ENCODE measurements at places on chromosomes 5 and 9. TPM values are rescaled to one million over a fixed set of nuclear protein-coding genes. Genes with fewer than 3 reads are reported as not detected.
A peak's percentile ranks its signal among the peaks of the same experiment; 100 is the strongest.

Gene LIX1
- total RNA-seq: not detected

Gene VLDLR
- total RNA-seq: 28.7 TPM

Gene NIPAL4
- not detected for total RNA-seq

Gene NEUROG1
- total RNA-seq: not detected

Gene GFI1B
- not detected for total RNA-seq

Gene FBP1
- not detected for total RNA-seq

Gene INSL6
- total RNA-seq: not detected

Gene CCL19
- not detected for total RNA-seq

Gene OR1J2
- total RNA-seq: not detected

Gene NR5A1
- total RNA-seq: not detected

Gene ADAMTS12
- total RNA-seq: 10.1 TPM

Gene SHB
- total RNA-seq: 9.9 TPM

DNA sequence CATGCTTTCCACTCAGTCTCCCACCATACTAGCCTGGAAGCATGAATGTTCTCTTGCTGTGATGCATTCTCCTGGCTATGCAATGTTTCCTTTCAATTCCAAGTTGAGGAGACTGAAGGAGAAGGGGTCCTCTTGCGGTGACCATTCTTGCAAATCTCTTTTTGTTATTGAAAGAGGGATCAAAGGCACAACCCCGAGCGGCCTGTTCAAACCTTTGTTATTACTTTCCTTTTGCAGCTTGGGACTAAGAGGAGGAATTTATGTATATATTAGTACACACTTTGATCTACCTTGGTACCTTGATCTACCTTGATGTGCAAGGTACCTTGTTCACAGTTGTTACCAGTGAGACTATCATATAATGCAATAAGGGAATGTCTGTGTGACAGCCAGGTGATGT lies 147.3 kb downstream of the KCTD16 start:
- no peak for DNase-seq

GRCh38 chr5:173753307-173754168 lies 134.6 kb upstream of the CPEB4 start:
- no peak for DNase-seq

GRCh38 chr9:135294836-135295235 lies 184.7 kb upstream of the PPP1R26 start:
- no peak for DNase-seq

DNA sequence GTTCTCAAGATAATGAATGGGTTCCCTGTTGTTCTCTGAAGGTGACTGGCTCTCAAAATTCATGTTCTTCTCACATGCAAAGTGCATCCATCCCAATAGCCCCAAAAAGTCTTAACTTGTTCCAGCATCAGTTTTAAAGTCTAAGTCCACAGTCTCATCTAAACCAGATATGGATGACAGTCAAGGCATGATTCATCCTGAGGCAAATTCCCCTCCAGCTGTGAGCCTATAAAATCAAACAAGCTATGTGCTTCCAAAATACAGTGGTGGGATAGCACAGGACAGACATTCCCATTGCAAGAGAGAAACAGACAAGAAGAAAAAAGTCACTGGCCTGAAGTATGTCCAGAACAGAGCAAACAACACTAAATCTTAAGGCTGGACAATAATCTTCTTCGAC lies 25.4 kb downstream of the FBXO10 start:
- DNase-seq: peak; percentile 25

- no peak for DNase-seq
Measured at GRCh38 chr5:142878638-142879037, 108.5 kb downstream of the ARHGAP26 start.

DNA sequence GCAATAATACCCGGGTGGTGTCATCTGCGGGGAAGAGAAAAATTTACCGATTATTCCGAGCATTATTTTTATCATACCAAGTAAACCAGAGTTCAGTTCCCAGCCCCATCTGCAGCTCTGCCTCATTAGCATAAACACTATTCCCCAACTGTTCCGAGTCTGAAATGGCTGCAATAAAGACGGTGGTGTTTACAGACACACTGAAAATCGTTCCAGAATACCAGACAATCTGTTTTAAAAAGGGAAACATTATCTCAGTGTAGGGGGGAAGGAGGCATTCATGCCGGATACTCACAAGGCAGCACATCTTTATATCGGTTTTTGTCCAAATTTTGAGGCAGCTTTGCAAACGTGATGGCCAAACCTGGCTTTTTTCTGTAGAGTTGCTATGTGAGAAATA lies 70.3 kb upstream of the EPB41L4B start:
- DNase-seq: no peak

GRCh38 chr9:96638606-96639364 lies 16.3 kb downstream of the PRXL2C start:
- peak; percentile 38 for DNase-seq

GRCh38 chr9:123026425-123026824 lies 7.0 kb upstream of the GPR21 start:
- DNase-seq: no peak

DNA sequence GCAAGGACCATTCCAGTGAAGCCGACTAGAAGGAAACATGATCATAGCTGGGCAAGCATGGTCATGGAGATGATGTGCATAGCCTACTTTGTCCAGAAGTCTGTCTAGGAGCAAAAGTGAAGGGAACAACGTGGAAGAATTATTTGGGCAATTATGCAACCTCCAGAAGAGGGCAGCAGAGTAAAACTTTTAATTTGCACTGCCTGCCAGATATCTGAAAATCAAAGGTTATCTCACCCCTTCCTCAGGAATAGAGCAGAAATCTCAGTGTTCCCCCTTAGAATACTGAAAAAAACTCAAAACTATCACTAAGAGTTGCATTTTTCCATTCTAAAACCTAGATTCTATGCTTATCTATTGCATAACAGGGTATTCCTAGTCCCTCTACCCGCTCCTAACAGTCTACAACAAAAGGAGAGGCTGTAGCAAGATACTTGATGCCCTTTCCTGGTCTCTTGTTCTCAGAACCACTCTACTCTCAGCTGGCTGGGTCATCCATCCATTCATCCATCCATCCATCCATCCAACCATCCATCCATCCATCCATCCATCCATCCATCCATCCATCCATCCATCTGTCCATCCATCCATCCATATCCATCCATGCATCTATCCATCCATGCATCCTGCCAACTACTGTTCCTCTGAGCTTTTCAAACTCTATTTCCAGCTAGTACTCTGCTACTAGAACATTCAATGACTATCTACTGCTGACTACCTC lies 8.4 kb upstream of the SETD9 start:
- peak; percentile 64 for DNase-seq

DNA sequence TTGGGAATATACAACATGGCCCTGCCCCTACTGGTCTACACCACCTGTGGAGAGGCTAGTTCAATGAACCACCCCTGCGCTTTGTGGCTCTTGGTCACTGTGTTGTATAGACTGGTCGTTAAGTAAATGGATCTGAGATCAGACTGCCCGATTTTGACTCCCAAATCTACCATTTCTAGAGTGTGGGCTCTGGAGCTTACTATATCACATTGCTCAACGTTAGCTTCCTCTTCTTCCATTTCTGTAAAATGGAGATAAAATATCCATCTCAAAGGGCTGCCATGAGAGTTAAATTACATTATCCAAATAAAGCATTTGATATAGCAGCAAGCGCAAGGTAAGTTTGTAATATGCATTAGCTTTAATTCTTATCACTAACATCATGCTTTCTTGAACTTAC lies 52.7 kb upstream of the IFNK start:
- no peak for DNase-seq

GRCh38 chr9:131521822-131522221 lies 9.2 kb downstream of the UCK1 start:
- DNase-seq: no peak

DNA sequence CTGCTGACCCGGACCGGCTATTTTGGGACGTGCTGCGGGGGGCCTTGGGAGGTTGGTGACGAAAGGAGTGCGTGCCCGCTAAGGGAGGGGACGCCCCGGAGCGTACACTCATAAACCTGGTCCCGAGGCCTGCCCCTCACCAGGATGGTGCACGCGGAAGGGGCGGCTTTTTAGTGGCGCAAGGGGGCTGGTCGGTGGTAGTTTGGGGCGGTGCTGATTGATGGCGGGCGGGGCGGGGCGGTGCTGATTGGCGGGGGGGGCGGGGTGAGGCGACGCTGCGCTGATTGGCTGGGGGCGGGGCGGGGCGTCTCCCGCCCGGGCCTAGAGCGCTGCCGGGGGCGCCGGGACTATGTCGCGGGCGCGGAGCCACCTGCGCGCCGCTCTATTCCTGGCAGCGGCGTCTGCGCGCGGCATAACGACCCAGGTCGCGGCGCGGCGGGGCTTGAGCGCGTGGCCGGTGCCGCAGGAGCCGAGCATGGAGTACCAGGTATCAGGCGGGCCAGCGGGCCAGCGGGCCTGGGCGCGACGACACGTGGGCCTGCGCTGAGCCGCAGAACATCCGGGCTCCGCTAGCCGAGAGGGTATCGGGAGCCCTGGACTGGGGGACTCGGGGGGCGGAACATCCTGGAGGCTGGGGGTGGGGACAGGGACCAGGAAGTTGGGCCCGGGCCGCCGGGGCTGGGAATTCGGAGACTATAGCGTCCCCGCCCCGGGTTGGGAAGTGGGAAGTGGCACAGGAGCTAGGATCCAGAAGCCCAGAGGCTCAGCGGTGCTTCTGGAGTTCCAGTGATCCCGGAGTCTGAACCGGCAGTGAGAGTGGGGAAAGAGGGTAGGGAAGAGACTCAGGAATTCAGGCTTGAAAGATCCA lies at the start of gene FPGS:
FPGS (plus strand) TSS at position 307 of the 868 bp plus-strand sequence; CDS start at position 350, 43 bp downstream.
- DNase-seq: peak; percentile 92

- DNase-seq: no peak
Measured at GRCh38 chr9:2727374-2727773, 10.1 kb downstream of the KCNV2 start.

DNA sequence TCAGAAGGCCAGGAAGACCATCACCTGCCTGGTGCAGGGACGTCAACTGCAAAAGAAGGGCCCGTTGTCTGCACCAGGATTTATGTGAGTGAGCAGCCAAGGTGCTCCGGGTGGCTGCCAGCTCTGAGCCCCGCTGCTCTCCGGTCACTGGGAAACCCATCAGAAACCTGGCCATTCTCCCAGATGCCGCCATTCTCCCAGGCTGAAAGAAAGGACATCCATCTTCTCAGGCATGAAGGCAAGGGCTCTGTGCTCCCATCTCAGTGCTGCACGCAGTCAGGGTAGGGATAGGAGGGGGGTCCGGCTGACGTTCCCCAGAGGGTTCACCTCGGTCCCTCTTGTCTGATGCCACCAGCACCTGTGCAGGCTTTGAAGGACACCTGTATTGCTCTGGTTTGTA lies 158.4 kb downstream of the ERCC6L2 start:
- DNase-seq: no peak

DNA sequence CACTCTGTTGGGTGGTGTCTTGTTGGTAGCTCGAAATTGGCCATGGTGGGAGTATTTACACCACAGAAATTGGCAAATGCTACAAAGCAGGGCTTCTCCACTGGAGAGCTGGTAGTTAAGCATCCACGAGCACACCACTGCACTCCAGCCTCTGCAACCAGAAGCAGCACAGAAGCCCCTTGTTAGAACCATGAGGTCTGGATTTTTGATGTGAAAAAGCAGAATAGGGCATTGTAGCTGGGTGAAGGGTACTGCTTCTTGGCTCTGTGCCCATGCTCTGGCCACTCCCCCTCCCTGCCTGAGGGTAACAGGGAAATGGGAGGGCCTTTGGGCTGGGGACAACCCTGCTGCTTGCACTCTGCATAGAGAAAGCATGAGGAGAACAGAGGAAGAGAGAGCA lies 81.2 kb upstream of the UBTD2 start:
- DNase-seq: peak; percentile 7

DNA sequence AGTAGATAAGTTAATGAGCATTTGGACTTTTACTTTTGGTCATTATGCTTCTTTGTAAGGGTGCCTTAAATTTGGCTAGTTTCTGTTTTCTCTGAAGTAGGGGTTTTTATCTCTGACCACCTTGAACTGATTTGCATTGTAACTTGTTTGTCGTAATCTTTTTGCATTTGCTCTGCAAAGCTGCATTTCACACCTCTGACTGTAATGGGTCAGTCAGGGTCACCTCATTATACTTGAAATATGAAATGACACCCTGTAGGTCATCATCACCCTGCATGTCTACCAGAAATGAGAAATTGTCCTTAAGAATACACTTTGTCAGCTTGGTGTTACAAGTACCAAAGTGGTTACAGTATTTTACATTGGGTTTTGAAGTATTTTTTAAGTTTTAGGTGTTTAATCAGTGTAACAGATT lies 74.0 kb downstream of the KCNN2 start:
- no peak for DNase-seq

DNA sequence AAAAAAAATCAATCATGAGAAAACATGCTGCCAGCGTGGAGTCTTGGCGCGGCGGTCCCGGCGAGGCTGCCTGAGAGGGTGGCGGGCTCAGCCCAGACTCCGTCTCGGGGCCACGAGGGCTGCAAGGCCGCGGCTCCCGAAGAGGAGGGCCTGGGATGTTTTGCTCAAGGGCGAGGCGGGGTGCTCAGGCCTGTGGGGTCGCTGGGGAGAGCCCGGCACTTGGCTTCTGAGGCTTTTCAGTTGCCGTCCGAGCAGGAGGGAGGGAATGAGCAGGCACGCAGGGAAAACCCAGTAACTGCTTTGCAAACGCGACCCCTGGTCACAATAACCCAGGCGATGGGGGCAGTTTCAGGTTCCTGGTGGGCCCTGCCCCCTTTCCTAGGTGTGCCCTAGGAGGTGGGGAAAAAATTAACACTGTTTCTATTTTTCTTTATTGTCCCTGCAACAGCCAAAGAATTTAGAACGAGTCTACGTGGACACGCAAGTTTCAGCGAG lies 3.2 kb upstream of the IRX2 start:
- peak; percentile 74 for DNase-seq

DNA sequence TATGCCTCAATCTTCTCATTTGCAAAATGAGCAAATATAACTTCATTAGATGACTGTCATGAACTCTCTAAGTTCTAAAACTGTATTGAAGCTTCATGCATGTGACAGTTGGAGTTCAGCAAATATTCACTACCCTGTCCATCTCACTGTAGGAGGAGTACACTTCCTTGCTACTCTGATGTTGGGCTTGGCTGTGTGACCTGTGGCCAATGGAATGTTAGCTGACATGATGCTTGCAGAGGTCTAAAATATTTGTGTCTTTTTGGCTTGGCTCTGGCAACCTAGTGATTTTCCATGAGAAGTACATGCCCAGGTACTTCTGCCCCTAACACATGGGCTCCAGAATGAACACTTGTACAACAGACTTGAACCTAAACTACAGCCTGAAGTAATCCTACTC lies 203.1 kb upstream of the ANKH start:
- DNase-seq: peak; percentile 12

GRCh38 chr9:130142641-130143040 lies 29.6 kb upstream of the NCS1 start:
- DNase-seq: no peak

DNA sequence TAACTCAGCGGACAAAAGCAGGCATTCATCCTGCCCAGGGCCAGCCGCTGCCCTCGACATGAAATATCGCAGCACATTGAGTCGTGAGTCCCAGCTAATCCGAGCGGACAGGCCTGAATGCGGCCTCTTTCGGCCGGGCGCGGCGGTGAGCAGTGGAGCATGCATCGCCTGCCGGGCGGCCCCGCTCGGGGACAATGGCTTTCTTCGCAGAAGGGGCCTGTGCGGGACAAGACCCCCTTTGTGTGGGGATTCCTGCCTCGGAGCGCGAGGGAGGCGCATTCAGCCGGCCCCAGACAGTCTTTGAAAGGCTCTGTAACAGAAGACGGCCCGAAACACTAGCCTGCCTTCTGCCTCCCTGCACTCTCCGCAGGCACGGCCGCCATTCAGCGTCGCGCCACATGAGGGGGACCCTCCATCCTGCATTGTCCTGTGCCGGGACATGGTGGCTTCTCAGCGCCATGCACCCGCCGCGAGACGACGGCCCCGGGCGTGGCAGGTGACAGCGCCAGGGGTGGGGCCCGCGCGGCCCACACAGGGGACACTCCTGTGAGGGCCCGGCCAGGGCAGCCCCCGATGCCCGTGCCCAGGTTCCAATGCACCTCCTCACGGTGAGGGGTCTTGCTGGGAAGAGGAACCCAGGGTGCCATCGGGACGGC lies 52.0 kb downstream of the EXD3 start:
- no peak for DNase-seq

All from GM23248 (cell line).